ENCODE measurements at places on chromosomes 1 and 21.

DNA sequence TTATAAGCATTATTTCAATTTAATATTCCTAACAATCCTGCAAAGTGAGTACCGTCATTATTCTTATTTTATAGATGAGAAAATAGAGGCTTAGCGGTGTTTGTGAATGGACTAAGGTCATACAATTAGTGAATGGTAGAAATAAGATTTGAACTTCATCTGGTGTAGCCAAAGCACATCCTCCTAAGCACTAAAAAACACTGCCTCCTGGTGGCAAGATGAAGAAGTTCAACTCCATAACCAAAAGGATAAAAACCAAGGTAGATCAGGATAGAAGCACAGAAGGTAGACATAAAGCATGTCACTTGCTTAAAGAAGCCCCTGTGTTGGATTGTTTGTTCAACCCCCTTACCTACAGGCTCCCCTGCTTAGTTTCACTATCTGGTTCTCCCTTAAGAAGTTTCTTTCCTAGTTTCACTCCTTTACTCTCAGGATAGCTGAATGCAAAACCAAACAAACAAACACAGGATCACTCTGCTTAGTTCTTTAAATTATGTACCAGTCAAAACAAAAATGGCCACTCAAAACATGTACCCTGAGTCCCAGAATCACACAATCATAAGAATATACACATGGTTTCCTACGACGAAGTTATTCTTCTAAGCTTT lies 12.7 kb upstream of the AIM2 start:
- no peak for DNase-seq

GRCh38 chr21:32190493-32191144 lies 88.2 kb downstream of the MIS18A start:
- DNase-seq, result no peak

- no peak for DNase-seq
Measured at GRCh38 chr1:15407580-15407979, 2.1 kb upstream of the EFHD2 start.

- no peak for DNase-seq
Measured at GRCh38 chr1:158035976-158036583, 42.6 kb downstream of the KIRREL1 start.

- DNase-seq, result no peak
Measured at GRCh38 chr1:203630697-203631096, 4.1 kb downstream of the ATP2B4 start.

- no peak for DNase-seq
Measured at GRCh38 chr1:168833362-168833761, 104.4 kb upstream of the DPT start.

DNA sequence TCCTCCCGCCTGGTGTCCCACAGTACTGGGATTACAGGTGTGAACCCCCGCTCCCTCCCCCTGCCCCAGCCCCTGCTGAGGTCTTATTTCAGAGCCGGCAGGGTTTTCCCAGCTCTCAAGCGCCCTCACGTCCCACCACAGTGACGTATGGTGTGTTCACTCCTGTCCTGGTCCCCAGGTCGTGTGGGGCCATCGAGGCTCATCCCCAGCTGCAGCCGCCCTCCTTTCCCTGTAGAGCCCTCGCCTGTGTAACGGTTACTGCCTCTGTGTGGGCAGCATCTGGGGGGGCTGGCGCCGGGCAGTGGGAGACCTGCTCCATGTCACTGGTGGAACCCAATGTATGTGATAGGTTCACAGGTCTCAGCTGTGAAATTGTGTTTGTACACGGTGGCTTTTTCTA lies 23.2 kb downstream of the SKI start:
- no peak for DNase-seq

DNA sequence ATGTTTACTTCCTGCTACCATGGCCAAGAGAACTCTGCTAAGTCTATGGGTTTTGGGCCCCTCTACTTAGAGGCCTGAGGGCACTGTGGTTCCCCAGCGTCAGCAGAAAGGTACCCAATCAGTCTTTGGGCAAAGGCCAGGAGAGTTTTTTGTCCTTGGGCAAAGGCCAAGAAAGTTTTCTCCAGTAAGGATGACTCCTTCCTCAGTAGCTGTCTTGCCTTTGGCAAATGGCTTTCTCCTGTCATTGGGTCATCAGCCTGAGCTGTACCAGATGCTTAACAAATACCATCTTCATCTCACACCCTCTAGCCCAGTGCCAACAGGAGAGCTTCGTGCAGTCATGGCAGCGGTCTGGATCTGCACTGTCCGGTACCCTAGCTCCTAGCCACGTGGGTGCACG lies 199.3 kb upstream of the TMEM51 start:
- DNase-seq, result no peak

GRCh38 chr21:42403611-42404231 lies at the start of gene UBASH3A:
UBASH3A (plus strand) TSS chr21:42403902; CDS start chr21:42403946, 44 bp downstream.
- DNase-seq, result peak; percentile 50

Measured in T-helper 2 cell treated with Interferon-gamma antibody and Interleukin-4, amounts not matched to agents 5 μg/mL and 100 μg/mL, for 36 hours (primary cell).